ENCODE measurements at places on chromosomes 7 and 10. TPM values are rescaled to one million over a fixed set of nuclear protein-coding genes. Genes with fewer than 3 reads are reported as not detected.

The SHH gene
- not detected for total RNA-seq

The ZEB1 gene
- 117 TPM for total RNA-seq

The CPVL gene
- not detected for total RNA-seq

The PSD gene
- 0.40 TPM for total RNA-seq

The TLX1 gene
- not detected for total RNA-seq

The PNLIPRP2 gene
- not detected for total RNA-seq

The IL6 gene
- 11.0 TPM for total RNA-seq

The CABCOCO1 gene
- 0.51 TPM for total RNA-seq

The CHST15 gene
- 29.2 TPM for total RNA-seq

The PTN gene
- not detected for total RNA-seq

The ZNF25 gene
- total RNA-seq, result 5.2 TPM

The KCP gene
- not detected for total RNA-seq

The ATG9B gene
- not detected for total RNA-seq

The GDF10 gene
- total RNA-seq, result not detected

The PDE6C gene
- total RNA-seq, result not detected

The HPSE2 gene
- not detected for total RNA-seq

The FKBP6 gene
- total RNA-seq, result not detected
